NCI-H2081 treated with DMSO at 0.1 percent for 48 hours (cell line): ENCODE measurements at places on chromosomes 7 and 10.

GRCh38 chr7:110186334-110186733 lies 904.6 kb upstream of the LRRN3 start:
- no peak for DNase-seq

- peak; percentile 2 for DNase-seq
Measured at GRCh38 chr10:101012525-101013364, 13.1 kb downstream of the LZTS2 start.

GRCh38 chr7:1249731-1250130 lies 17.1 kb downstream of the UNCX start:
- no peak for DNase-seq

DNA sequence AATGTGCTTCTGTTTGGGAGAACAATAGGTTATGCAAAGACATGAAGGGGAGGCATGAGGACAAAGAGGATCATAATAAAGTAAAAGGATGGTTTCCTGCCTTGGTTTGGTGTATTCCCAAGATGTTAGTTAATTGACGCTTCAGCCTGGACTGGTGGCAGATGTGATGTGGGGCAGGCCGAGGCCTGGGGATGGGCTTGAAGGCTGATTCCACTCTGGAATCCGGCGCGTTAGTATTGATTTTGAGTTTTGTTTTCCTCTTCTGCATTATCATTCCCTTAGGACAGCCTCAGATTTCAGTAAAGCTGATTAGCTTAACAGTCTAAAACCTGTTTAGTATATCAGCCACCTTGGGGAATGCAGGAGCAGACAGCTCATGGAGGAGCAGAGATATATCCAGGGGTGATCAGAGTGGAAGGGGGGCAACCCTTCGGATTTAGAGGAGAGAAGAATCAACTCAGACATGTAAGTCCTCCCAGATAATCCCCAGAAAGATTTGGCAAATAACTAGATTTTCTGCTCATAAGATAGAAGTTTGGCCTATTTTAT lies 159.8 kb upstream of the MTPN start:
- DNase-seq, result no peak

- DNase-seq, result no peak
Measured at GRCh38 chr7:108124820-108125219, 5.3 kb downstream of the LAMB4 start.

DNA sequence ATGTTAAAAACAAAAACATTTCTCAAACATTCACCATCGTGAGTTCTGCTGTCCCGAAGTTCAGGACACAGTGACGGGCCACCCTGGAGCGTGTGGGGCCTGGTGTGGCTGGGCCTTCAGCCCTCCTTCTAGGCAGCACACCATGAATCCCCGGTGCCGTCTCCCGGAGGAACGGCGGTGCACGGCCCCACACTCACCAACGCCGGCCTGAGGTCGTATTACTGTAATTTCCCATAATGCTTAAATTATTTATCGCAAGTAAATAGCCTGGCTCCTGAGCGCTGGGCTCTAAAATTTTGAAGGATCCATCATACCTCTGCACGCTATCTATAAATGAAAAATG lies 1.4 kb downstream of the STK32C start:
- DNase-seq, result no peak

- DNase-seq, result no peak
Measured at GRCh38 chr7:43612128-43612527, 29.2 kb downstream of the STK17A start.

DNA sequence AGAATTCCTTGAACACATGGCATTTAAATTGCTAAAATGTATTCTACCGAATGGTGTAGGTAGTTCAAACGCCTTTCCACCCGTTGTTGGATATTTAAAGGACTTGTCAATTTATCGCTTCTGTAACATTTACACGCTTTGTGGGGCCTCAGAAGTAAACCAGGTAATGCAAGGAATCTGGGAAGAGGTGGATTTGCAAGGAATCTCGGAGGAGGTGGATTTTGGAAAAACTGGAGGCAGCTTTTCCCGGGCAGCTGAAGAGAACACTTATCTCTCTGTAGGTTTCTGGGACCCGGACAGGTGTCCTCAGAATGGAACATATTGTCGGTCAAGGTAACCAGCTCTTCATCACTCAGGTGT lies 592 bp upstream of the MAPK8 start:
- no peak for DNase-seq

DNA sequence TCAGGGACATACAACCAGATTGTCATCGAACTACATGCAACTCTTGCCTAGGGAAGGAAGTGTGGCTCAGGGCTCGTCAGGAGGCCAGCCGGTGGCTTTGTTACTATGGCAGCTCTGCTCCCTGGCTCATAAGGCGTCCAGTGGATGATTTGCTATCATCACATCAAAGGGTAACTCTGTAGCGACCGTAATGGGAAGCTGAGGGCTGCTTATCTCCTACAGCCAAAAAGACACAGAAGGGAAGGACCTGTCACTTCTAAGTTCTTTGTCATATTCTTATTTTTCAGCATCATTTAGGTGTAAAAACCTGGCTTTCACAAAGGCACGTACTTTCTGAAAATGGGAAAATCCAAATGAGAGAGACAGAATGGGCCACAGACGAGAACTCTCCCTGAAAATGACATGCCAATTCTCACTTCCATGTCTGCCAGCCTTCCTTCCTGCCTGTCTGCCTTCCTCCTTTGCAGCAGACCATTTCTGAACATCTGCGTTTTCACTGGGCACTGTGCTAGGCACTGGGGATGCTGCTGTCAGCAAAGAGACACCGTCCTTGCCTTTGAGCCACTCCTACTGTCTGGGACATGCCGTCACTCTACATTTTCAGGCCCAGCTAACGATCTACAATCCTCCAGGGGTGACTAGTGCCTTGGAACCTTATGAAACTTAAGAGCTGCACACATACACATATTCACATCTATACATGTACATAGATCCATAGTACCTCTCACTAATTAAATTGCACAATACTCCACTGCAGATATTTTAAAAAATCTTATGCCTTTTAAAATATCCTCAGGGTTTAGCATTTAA lies 26.9 kb downstream of the ENKUR start:
- DNase-seq, result no peak

GRCh38 chr7:83677180-83677866 lies 28.4 kb upstream of the SEMA3E start:
- DNase-seq, result no peak

- DNase-seq, result no peak
Measured at GRCh38 chr7:137578541-137578940, 235.0 kb upstream of the PTN start.

GRCh38 chr7:41097501-41097900 lies 605.4 kb downstream of the INHBA start:
- DNase-seq, result no peak

DNA sequence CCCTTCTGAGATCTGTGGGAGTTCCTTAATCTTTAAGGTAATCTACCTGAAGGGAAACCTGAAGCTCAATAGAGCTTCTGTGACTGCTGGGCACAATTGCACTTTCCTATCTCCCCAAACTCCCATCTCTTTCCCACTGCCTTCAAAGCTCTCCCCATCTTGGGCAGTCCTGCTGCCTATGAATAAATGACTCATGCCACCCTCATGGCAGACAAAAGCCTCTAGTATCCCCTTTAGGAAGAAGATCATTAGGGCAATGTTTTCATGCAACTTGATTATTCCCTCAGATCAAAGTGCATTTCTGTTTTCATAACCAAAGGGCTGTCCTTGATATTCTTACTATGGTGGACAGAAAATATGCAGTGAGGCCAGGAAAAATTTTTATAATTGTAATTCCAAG lies 704.9 kb upstream of the LRRN3 start:
- no peak for DNase-seq

DNA sequence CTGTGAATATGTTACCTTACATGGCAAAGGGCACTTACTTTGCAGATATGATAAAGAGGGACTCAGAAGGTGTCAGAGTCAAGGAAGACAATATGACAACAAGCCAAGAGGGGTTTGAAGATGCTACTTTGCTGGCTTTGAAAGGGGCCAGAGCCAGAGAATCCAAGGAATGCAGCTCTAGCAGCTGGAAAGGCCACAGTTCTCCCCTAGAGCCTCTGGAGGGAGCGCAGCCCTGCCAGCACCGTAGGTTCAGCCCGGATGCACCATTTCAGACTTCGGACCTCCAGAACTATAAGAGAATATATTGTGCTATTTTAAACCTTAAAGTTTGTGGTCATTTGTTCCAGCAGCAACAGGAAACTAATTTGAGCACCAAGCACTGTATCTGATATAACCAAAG lies 32.9 kb upstream of the WDR11 start:
- no peak for DNase-seq

GRCh38 chr10:33414841-33415240 lies 80.4 kb upstream of the NRP1 start:
- no peak for DNase-seq

- no peak for DNase-seq
Measured at GRCh38 chr7:68839014-68839413, 759.3 kb upstream of the AUTS2 start.

- DNase-seq, result no peak
Measured at GRCh38 chr10:52334595-52334994, 20.5 kb downstream of the DKK1 start.

DNA sequence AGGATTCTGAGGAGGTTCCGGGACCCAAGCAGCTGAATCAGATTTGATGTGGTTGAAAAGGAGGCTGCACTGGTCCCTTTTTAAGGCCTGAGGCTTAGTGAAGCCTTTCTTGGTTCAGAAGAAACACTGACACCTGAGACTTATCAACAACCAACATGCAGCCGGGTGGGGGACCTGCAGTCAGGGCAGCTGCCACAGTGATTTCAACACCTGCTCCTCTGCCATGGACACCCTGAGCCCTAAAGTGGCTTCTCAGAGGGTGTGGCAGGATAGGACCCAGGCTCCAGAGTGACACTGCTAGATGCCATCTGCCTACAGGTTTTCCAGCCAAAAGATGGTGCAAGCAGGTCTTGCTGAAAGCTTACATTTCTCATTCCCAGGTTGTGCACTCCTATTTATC lies 99.3 kb downstream of the COL13A1 start:
- DNase-seq, result no peak

GRCh38 chr10:9010931-9011670 lies 956.6 kb downstream of the GATA3 start:
- no peak for DNase-seq

- DNase-seq, result no peak
Measured at GRCh38 chr10:124649214-124649613, 95.0 kb downstream of the FAM53B start.

DNA sequence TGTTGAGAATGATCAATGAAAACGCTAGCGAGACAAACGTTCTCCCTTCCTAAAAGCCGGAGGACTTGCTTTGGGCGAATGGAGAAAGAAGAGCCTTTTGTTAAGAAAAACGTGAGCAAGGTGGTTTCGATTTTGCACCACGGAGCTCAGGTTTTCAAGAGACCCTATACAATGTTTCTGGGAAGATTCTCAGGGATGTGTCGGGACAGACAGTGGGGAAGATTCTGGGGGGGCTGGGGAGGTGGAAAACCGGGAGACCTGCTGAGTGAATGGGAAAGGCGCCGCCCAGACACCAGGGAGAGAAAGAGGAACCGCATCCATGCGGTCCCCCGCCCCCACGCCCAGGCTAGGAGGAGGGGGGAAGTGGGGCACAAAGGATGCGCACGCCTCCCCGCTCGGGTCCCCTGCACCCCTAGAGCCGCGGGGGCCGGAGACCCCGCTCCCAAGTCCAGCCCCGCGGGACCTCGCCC lies 745 bp downstream of the YWHAG start:
- no peak for DNase-seq

DNA sequence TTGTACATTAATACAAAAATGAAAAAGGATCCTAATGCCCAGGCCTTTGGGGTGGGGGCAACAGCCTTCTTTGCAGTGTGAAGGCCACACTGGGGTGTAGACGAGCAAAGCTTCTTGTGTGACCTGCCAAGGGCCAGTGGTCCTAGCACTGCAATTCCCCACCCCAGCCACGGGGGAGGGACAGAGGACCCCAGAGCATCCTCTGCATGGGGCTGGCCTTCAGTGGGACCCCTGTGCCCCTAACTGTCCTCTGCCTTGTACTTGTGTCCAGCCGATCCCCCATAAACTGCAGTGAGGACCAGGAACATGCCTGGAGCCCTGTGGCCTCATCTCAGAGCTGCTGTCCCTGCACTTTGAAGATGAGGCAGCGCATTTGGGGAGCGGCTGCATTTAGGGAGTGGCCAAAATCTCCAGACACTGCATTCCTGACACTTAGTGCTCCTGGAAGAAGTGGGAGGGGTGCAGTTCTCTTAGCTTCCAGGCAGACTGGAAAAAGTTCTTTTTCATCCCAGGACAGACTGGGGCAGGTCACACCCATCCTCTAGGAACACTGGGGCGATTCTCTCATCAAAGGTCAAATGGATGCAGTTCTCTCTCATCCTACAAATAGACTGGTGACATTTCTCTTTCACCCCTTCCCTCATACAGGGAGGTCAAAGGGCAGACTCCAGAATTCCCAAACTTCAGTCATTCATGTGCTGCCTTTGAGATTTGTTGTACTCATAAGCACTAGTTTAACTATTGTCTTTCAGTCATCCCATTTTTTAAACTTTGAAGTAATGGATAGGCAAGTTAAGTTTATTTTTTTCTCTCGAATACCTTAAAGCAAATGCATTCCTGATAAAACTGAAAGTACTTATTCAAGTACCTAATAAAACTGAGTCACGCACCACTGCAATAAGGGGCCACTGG lies 922 bp upstream of the MYO1G start:
- DNase-seq, result no peak

DNA sequence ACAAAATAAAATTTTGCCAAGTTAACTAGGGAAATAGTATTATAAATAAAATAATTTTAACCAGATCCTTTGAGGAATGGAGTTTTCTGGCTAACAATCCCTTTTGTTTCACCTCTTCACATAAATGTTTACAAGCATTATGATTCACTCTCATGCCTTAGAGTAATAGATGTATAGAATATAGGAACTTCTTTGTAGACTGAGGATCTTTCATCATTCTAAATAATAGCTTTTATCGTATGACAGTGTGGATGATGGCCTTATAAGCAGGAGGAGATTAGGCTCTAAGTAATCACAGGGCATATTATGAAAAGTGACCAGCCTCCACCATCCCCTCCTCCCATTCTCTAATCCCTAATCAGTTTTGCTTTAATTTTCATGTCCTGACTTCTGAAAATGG lies 13.5 kb downstream of the ING3 start:
- no peak for DNase-seq

GRCh38 chr7:1915956-1916600 lies 246.0 kb downstream of the ELFN1 start:
- DNase-seq, result no peak

GRCh38 chr10:29546773-29547313 lies 87.9 kb downstream of the SVIL start:
- no peak for DNase-seq

DNA sequence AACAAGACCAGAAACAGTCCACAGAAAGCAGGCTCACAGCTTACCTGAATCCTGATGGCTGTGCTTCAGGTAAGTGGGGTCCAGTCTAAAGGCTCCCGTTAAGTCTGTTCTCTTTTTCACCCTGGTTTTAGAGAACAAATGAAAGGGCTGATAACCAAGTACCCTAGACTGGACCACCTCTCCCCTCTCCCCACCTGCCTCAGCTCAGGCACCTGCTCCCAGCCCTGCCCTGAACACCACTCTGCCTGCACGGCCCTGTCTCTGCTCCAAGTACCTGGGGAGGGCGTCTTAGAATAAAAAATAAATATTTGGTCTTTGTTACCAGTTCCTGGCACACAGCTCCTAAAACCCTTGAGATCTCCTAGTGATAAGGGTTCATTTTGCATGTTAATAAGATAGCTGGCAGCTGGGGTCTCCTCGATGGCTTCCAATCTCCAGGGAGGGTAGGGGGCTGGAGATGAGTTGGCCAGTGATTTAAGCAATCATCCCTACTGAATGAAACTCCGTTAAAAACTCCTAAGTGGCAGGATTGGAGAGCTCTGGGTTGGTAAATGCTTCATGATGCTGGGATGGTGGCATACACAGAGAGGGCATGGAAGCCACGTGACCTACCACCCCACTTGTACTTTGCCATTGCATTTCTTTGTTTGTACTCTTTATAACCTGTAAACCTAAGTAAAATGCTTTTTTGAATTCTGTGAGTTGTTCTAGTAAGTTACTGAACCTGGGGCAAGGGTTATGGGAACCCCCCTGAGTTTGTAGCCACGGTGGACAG lies 29.8 kb upstream of the FIGNL1 start:
- DNase-seq, result no peak
